DMS153 (cell line): ENCODE measurements at places on chromosomes 7 and 10.
A peak's percentile ranks its signal among the peaks of the same experiment; 100 is the strongest.

DNA sequence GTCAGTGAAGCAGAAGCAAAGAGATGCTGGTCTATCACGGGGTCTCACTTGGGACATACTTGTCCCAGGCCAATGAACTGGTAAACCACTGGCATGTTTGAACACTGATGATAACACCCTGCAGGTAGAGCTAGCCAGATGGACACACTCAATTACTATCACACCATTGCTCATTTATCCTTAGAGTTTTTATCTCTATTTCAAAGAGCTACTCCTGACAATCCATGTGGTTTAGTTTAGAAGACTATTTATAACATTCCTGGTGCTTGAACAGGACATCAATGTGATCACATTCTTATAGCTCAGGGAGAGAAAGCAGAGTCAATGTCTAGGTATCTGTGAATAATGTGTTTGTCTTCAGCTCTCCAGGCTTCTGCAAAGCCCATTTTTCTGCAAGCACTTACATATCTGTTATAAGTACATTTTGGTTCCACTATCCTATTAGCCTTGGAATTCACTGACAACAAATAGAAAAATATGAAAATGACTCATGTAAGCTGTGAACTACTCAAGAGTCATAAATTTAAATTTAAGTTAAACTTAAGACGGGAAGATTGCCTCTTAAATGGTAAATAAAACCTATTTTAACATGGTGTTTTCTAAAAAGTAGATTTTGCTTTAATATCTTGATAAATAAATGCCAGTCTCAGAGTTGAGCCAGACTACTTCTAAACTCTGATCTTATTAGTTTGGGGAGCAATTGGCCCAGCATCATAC lies 106.7 kb upstream of the MBL2 start:
- no peak for DNase-seq

DNA sequence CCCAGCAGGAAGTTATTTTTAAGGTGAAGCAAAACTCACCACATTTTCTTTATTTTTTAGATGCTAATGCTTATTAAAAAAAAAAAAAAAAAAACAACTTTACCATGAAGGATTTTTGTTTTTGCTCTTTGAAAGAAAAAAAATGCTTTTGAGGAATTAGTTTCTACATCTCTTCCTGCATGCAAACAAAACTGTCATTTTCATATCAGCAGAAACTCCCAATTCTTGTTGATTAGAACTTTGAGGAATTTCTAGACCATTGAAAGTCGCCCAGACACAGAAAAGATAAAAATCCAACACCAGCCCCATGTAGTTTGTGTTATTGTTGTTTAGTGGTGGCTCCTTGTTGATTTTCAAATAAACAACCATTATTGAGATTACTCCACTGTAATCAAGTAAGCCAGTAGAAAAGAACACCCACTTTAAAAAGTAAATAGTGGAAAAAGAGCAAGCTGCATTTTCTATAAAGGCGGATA lies 14.3 kb downstream of the SKIDA1 start:
- DNase-seq: no peak

- DNase-seq: peak; percentile 93
These were observed 11.4 kb upstream of the ZKSCAN1 start for GRCh38 chr7:100003711-100004661.

DNA sequence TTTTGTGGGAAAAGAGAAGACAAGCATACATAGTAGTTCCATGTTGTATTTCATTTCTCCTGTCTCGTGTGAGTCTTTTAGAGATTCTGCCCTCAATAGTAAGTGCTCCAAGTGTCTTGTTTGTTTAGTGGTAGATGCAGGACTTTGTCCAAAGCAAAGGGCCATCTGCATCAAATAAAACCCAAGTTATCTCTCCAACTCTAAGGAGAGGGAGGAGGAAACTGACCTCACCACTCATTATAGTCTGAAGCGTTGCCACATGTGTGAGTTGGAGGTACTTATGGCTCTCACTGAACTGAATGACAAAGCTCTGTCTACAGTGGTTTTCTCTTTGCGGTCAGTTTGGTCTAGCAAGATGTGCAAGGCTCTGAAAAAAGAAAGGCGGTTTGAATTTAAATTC lies 272.6 kb downstream of the DOCK4 start:
- no peak for DNase-seq

- no peak for DNase-seq
These were observed 55.5 kb upstream of the ODAD2 start for GRCh38 chr10:28054228-28054860.

- DNase-seq: no peak
These were observed 2.2 kb downstream of the EMX2 start for GRCh38 chr10:117544711-117545140.

DNA sequence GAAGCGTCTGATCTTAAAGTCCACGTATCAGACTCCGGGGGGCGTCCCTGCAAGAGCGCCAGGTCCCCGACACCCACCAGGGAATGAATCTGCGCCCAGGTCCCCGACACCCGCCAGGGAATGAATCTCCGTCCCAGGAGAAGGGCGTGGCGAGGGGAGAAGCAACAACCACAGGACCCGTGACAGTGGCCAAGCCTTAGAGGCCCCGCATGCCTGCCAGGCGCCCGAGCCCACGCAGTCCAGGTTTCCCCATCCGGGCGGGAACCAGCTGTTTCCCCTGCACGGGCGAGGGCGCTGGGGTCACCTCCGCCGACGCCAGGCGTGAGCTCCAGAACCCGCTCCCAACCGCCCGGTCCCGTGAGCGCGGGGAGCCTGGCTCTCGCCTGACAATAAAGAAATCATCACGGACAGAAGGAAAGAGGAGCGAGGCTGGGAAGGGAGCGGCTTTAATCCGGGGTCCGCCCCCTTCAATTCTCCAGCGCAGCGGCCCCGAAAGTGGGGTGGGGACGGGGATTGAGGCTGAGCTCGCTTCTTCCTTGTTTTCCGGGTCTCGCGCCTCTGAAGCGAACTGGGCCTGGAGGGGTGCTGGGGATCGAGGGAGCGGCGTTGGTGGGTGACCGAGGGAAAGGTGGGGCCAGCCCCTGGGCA lies 29.0 kb upstream of the BMS1 start:
- no peak for DNase-seq

DNA sequence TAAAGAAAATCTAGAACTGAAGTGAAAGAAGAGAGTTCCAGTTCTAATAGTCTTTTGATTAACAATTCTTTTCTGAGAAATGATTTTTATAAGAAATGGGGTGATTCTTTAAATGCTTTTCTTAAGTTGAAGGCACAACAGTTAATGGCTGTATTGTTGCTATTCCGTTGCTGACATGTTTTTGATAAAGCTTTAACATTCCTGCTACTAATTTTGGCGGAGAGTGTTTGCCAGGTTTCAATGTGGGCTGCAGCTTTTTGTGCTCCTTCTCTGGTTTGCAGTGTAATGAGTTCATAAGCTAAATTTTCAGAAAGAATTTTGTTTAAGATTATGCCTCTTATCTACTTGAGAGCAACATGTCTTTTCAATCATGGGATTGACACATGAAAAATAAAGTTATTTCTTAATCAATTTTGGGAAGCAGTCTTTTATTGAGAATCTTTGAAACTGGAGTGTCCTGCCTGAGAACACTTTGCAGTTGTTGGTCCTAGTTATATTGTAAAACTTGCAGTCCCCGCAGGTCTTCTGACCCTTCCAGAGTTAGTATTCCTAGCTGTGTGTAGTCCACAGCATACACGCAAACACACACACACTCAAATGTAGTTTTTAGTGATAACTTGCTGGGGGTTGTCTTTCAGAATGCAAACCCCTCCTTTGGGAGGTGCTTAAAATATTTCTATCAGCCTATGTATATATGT lies 56.7 kb downstream of the COL17A1 start:
- DNase-seq: no peak

GRCh38 chr10:43261578-43262396 lies 5.1 kb downstream of the RASGEF1A start:
- DNase-seq: no peak

GRCh38 chr7:158638001-158638400 lies 50.4 kb upstream of the PTPRN2 start:
- DNase-seq: no peak

- no peak for DNase-seq
These were observed 500.1 kb downstream of the ETV1 start for GRCh38 chr7:13489386-13489785.

- DNase-seq: no peak
These were observed 18.4 kb upstream of the CCDC71L start for GRCh38 chr7:106679153-106679931.

- DNase-seq: no peak
These were observed 74.5 kb downstream of the CAMK1D start for GRCh38 chr10:12423896-12424295.

- DNase-seq: no peak
These were observed 4.6 kb upstream of the RHEB start for GRCh38 chr7:151524331-151524730.

- no peak for DNase-seq
These were observed 95.3 kb downstream of the HDAC9 start for GRCh38 chr7:18590744-18591340.

GRCh38 chr10:86254081-86254480 lies 112.5 kb downstream of the GRID1 start:
- no peak for DNase-seq

GRCh38 chr10:61663466-61663865 lies 737 bp downstream of the CABCOCO1 start:
- DNase-seq: no peak

DNA sequence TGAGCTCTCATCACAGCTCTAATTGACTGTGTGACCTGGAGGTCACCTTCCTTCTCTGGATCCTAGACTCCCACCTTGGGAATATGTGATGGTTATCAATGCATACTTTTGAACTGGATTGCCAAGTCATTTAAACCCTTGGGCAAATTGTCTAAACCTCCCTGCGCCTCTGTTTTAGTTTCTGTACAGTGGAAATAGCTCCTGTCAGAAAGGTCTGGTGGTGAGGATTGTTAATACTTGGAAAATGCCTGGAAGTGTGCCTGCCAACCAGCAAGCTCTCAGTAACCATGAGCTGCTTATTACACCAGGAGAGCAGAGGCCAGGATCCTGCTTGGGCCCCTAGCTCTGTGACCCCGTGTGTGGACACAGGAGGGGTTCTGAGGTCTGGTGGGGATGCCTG lies 108.7 kb upstream of the PPIF start:
- DNase-seq: no peak

- DNase-seq: no peak
These were observed 376.0 kb downstream of the SORCS3 start for GRCh38 chr10:105017116-105017515.

GRCh38 chr10:88525371-88526069 lies 57.6 kb downstream of the RNLS start:
- DNase-seq: no peak

GRCh38 chr10:110461088-110461487 lies 36.6 kb upstream of the DUSP5 start:
- no peak for DNase-seq

DNA sequence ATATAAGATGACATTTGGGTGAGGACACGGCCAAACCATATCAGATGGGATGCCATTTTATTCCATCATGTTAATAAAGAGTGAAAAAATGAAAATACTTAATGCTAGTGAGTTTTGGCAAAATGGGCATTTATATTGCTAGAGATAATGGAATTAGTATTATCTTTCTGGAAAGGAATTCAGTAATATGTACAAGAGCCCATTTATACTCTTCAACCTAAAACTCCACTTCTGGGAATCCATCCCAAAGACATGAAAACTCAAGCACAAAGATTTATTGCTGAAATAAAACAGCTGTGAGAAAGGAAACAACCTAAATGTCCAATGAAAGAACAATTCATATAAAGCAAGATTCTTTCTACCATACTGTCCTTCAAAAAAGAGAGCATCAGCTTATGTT lies 96.0 kb upstream of the TMEM168 start:
- no peak for DNase-seq

DNA sequence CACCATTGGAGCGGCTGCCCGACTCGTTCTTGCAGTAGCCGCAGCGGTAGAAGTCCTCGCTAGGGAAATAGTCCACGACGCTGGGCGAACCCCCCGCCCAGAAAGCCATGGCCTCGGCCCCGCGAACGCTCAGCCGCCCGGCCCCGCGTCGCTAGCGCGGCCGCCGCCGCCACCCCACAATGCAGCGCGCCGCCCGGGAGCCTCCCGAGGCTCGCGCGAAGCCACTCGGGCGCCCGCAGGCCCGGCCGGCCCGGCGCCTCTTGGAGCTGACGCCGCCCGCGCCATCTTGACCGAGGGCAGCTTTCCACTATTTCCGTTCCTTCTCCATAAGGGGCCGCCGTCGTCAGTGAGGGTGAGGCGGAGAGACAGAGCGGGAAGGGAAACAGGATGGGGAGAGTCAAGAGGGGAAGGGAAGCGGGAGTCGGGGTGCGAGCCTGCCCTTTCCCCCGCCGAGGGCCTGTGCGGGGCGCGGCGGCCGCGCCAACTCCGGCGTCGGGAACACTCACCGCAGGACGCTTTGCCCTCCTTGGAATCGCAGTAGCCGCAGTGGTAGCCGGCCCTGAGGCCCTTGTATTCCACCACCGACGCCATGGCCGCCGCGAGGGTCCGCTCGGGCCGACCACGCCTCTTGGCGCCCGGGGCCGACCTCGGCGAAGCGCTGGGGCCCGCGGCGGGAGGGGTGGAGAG lies at the start of gene ATE1:
ATE1 (minus strand) TSS at position 191 of the 687 bp plus-strand sequence; CDS start at position 109, 82 bp downstream.
- DNase-seq: peak; percentile 88

DNA sequence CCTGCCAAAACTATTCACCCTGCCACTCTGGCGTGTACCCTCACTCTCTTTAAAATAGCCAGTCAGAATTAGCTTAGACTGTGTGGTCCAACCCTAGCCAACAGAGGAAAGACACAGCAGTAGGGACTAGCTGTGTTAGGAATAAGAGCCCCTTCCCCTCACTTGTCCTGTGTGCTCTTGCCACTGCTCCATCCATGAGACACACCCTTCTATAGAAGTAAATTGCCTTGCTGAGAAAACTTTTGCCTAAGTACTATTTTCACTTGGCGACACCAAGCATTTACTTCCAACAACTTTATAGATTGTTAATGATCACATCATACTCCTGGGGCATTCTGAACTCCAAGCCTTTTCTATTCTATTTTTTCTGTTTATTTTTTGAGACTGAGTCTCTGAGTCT lies 170.2 kb upstream of the TRIM24 start:
- DNase-seq: no peak

DNA sequence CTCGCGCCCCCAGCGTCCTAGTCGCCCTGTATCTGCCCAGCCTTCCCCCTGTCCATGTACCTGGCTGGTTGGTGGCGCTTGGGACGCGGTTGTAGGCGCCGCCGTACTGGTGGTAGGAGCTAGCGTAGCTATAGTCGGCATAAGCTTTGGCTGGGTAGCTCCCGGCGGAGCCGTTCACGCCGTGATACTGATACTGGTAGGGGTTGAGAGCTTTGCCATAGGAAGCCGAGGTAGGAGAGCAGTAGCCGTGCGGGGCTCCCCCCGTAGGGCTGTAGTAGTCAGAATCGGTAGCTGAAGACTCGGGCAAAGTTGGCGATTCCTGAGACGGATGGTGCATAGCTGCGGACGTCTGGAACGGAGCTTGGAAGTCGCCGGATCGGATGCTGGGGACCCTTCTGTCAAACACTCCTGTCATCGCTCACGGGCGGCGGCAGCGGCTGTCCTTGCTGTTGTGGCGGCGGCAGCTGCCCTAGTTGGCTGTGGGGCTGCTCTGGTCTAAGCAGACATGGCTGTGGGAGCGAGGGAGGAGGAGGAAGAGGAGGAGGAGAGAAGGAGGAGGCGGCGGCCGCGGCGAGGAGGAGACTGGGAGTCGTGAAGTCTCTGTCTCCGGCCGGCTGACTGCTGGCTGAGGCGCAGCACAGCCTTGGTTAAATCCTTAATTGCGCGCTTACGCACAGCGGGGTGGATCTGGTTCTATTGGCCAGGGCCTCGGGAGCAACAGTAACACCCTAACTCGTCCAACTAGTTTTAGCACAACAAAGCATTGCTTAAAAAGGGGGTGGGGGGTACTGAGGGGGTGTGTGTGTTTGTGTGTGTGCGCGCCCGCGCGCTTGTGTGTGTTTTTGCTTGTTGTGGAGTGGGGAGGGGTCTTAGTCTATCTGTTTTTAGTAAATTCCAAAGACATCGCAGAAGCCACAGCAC lies at the start of gene DLX5:
DLX5 (minus strand) TSS at position 623 of the 921 bp plus-strand sequence; CDS start at position 415, 208 bp downstream.
- peak; percentile 46 for DNase-seq

- no peak for DNase-seq
These were observed 133.9 kb downstream of the PCDH15 start for GRCh38 chr10:54667136-54667535.
